ENCODE measurements at places on chromosomes 5 and 9.
A peak's percentile ranks its signal among the peaks of the same experiment; 100 is the strongest.

DNA sequence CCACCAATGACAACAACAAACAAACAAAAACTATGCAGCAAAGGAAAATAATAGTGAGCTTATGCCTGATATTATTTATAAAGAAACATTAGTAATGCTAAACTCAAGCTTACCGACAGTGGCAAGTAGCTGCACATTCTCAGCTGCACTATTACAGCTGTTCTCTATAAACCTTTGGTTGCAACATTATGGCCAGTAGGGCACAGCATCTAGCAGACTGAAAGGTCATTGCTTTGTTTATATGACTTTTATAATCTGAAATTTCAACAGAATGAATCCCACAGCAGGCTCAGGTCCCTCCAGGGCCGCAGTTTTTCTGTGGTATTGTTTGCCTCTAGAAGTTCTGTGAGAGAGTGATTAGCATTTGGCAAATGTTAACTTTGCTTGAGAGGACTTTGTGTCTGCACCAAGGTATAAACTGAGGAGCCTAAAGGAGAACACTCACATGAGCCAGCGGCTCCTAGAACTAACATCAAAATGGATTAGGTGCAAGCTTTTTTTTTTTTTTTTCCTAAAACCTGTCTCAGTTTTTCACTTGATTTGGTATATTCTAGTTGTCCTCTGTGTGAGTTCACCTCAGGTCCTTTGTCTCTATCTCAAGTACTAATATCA, 58.3 kb downstream of the IZUMO3 start:
- no peak for DNase-seq

GRCh38 chr5:66149950-66150349, 5.8 kb downstream of the SREK1 start:
- DNase-seq = no peak

GRCh38 chr5:132808448-132808847, 4.7 kb upstream of the SOWAHA start:
- DNase-seq = no peak

DNA sequence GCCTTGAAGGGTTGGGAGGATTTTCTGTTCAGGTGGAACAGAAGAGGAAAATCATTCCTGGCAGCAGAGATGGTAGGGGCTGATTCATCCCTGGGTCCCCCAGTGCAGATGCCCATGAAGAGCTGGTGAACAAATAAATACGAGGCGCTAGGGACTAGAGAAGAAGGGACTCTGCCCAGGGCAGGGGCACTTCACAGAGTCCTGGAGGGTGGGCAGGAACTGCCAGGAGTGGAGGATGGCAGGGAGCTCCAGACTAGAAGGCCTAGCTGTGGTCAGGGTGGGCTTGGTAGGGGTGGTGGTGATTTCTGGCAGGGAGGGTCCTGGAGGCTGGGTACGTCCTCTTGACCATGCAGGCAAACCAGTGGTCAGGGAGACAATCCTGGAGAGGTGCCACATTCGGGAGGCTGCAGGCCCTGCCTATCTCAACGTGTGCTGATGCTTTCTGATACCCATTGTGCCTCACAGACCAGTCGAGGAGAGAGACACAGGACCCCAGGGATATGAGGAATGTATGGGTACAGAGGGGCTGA, 69.9 kb downstream of the CRB2 start:
- DNase-seq = no peak

GRCh38 chr9:9791611-9792010, 821.2 kb downstream of the PTPRD start:
- DNase-seq = no peak

DNA sequence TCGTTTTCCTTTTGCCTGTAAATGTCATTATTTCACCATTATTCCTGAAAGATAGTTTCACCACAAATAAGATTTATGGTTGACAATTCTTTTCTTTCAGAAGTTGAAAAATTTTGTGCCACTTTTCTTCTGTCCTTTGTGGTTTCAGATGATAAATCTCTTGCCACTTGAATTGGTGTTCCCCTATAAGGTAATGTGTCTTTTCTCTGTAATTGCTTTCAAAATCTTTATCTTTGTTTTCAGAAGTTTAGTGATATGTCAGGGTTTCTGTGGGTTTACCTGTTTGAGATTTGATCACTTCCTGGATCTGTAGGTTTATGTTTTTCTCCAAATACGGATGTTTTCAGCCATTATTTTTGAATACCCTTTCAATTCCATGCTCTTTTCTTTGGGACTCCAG, 14.6 kb downstream of the RASA1 start:
- DNase-seq = no peak

- DNase-seq = no peak
These were observed 126.1 kb downstream of the GPBP1 start for GRCh38 chr5:57299986-57300385.

GRCh38 chr9:87255431-87256155, 242.1 kb upstream of the DAPK1 start:
- peak; percentile 73 for DNase-seq

GRCh38 chr5:144144956-144145751, 25.3 kb downstream of the YIPF5 start:
- no peak for DNase-seq

- DNase-seq = no peak
These were observed 77.4 kb downstream of the KCNIP1 start for GRCh38 chr5:170581211-170581610.

DNA sequence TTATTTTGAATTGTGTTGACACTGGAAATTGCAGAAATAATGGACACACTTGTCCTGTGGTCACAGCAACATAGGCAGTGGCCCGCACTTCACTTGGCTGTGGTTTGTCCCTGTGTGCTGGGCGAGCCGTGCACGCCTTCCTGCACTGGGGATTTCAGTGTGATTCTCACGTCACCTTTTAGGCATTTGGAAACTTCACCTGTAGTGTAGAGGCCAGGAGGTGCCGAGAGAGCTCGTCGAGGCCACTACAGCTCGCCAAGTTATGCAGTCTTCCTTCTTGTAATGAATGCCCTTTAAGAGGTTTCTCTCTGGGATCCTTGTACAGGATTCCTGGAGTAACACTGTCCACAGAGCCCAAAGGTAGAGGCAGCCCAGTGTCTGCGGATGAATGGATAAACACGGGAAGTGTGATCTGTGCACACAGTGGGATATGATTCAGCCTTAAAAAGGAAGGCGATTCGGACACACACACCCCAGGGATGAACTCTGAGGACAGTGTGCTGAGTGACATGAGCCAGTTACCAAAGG, 14.7 kb downstream of the TRAF2 start:
- DNase-seq = no peak

GRCh38 chr5:167870055-167870454, 421.4 kb upstream of the WWC1 start:
- DNase-seq = peak; percentile 93

- no peak for DNase-seq
These were observed 80.2 kb downstream of the HTR4 start for GRCh38 chr5:148574167-148574566.

- DNase-seq = peak; percentile 86
These were observed 1.2 kb downstream of the ARRDC3 start for GRCh38 chr5:91381774-91382359.

GRCh38 chr9:36149197-36149596, 12.7 kb downstream of the GLIPR2 start:
- DNase-seq = peak; percentile 78

DNA sequence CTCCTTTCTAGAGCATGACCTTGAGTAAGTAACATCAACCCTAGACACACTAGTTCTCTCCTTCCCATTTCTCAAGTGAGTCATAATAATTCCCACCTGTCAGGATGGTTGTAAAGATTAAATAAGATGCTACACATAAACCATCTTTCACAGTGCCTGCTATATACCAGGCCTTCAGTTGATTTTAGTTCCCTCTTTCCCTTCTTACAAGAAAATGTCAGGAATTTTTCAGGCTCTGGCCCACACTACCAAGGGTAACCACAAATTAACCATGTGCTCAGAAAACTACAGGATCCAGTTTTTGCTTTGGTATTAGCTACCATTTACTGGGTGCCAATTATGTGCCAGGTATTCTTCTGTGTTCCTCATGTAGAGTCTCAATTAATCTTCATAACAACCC, 42.7 kb upstream of the RARS1 start:
- peak; percentile 62 for DNase-seq

GRCh38 chr5:132661231-132662003, 3.4 kb downstream of the IL13 start:
- no peak for DNase-seq

- no peak for DNase-seq
These were observed 4.2 kb upstream of the TRIM52 start for GRCh38 chr5:181265092-181265671.

GRCh38 chr9:4732890-4733289, 8.1 kb downstream of the AK3 start:
- DNase-seq = no peak

- no peak for DNase-seq
These were observed 42.5 kb downstream of the ADAMTS16 start for GRCh38 chr5:5182508-5183188.

DNA sequence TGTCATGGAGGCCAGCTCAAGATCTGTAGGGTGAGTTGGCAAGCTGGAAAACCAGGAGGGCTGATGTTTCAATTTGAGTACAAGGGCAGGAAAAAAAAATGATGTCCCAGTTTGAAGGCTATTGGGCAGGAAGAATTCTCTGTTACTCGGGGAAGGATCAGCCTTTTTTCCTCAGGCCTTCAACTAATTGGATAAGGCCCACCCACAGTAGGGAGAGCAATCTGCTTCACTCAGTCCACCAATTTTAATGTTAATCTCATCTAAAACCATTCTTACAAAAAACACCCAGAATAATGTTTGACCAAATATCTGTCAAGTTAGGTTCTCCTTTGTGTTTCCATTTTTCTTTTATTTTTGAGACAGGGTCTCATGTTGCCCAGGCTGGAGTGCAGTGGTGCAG, 382.4 kb downstream of the ARRDC3 start:
- no peak for DNase-seq

DNA sequence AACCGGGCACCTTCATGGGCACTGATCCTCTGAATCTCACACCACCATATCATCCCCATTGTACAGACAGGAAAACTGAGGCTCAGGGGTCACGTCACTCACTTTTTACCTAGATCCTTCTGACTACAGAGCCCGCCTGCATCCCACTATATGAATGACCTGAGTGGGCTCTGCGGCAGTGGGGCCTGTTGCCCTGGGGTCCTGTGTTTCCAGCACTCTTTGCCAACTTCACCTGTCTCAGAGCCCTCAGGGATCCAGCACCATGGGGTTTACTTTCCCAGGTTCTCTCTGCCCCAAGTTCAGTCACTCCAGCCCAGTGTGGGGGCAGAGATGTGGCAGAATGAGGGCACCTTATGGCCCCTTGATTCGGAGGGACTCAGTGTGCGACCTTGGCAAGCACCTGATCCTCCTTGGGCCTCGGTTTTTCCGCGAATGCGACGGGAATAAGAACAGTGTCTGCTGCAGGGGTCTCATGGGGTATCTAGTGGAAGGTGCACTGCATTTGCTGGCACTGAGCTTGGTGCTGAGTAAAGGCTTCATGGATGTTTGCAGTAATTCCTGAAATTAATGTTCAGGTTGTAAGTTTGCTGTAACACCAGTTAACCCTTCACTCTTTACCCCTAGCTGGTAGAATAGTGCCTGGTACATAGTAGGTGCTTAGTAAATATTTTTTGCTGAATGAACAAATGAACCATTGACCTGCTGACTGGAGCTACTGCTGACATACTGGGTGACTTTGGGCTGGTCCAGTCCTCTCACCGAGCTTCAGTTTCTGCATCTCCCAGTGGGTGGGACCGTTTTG, 47.1 kb upstream of the BOD1 start:
- DNase-seq = no peak

DNA sequence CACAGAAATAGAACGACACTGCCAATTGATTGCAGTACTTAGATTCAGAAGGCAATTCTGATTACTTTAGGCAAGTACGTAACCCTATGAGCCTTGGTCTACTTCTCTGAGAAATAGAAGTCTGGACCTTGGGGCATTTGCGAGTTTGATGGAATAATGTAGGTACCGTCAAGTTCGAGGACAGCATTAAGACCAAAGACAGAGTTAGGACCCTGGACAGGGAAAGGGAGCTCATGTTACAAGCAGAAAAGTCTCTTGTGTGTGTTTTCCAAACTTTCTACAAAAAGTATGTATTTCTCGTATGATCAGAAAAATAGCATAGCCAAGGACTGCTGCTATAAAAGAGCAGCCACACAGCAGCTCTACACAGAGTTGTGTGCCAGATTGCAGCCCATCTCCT, 20.1 kb downstream of the CCDC180 start:
- DNase-seq = no peak

DNA sequence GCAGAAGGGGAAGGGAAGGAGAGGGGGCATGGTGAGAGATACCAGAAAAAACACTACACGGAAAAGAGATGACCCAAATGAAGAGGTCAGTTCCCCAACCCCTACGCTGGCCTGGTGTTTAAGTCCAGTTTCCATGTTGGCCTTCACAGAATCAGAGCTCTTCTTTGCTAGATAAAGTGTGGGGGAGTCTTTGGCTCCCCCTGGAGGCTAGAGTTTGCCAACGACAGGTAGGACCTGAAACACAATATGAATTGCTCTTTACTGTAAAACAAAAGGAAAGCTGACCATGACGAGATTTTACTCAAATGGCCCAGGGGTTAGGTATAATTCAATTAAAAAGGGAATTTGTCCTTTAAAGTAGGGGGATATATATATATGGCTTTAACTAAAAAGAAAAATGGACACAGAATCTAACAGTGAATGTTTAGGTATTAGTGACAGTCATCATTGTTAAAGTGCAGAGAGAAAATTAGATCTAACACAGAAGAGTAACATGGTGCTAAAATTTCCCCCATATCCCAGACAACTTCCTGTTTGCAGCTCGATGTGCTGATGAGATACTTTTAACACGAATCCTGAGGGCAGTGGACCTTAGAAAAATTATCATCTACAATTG, 92.0 kb downstream of the SV2C start:
- peak; percentile 38 for DNase-seq

GRCh38 chr9:99255651-99256050, 33.6 kb downstream of the SEC61B start:
- DNase-seq = no peak

DNA sequence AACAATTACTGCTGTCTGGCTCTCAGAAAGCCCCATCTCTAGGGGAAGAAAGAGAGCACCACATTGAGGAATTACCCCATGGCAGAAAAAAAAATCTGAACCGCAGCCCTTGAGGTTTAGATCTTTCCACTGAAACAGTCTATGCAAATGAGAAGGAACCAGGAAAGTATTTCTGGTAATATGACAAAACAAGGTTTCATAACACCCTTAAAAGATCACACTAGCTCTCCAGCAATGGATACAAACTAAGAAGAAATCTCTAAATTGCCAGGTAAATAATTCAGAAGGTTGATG, 427.1 kb downstream of the PRELID2 start:
- no peak for DNase-seq

GRCh38 chr5:6058055-6058715, 320.2 kb downstream of the MED10 start:
- DNase-seq = no peak

- peak; percentile 34 for DNase-seq
These were observed 2.1 kb downstream of the PRRC1 start for GRCh38 chr5:127519527-127519926.

- no peak for DNase-seq
These were observed at the start of gene FAT2 for GRCh38 chr5:151591144-151591819. FAT2 (minus strand) TSS chr5:151591331; CDS start chr5:151568931, 22,400 bp downstream.

GRCh38 chr5:6435356-6435755, 13.3 kb upstream of the UBE2QL1 start:
- no peak for DNase-seq

GRCh38 chr5:176812269-176813259, 2.2 kb downstream of the UNC5A start:
- DNase-seq = no peak
